ENCODE measurements at places on chromosomes 1 and 21.

DNA sequence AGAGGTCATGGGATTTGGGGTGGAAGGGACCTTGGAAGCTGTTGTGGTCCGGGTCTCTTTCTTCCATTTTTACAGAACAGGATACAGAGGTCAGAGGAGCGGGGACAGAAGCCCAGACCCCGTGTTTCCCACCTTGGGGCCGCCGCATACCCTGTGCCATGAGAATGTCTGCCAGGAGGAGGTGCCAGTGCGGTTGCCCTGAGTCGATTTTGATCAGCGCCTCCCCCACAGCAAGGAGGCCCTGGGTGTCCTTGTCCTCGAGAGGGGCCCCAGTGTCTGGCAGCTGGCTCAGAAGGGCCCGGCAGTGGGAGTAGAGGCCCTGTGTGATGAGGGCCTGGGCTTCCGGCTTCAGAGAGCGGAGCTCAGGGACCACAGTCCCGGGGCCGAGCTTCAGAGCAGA is 12.3 kb upstream of the MMEL1 start:
- DNase-seq, result peak; percentile 29

DNA sequence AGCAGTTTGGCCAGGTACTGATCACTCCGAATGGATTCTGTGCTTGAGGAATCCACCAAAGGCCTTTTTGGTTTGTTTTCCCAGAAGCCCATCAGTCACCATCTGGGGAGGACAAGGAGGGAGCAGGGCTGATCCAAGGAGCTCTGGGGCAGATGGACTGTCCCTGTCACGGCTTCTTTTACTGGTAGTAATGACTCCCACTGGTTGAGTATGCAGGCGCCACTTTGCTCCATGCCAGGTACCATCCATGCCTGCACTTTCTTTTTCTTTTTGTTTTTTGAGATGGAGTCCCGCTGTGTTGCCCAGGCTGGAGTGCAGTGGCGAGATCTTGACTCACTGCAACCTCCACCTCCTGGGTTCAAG is 101.7 kb downstream of the UBIAD1 start:
- no peak for DNase-seq

- DNase-seq, result no peak
These were observed 107.6 kb downstream of the FASLG start for GRCh38 chr1:172766462-172766861.

GRCh38 chr1:5495596-5496410 is 496.4 kb downstream of the NPHP4 start:
- peak; percentile 12 for DNase-seq

- no peak for DNase-seq
These were observed 18.9 kb upstream of the TENT5C start for GRCh38 chr1:117586747-117587498.

- DNase-seq, result peak; percentile 85
These were observed 78.6 kb upstream of the SOD1 start for GRCh38 chr21:31580866-31581276.

GRCh38 chr1:205142102-205142469 is 20.3 kb upstream of the RBBP5 start:
- no peak for DNase-seq

DNA sequence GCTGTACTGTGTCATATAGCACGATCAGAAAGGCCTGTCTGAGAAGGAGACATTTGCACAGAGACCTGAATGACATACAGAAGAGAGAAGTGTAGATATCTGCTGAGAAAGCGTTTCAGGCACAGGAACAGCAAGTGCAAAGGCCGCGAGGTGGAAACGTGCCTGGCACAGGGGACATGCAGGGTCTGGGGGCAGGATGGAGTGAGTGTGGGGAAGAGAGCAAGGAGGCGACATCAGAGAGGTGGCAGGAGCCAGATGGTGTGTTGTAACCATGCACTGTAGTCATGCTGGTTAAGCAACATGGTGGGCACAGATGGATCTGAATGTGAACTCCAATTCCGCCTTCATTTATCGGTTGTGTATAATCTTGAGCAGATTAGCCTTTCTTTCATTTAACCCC is 13.0 kb downstream of the KRTCAP2 start:
- DNase-seq, result no peak

DNA sequence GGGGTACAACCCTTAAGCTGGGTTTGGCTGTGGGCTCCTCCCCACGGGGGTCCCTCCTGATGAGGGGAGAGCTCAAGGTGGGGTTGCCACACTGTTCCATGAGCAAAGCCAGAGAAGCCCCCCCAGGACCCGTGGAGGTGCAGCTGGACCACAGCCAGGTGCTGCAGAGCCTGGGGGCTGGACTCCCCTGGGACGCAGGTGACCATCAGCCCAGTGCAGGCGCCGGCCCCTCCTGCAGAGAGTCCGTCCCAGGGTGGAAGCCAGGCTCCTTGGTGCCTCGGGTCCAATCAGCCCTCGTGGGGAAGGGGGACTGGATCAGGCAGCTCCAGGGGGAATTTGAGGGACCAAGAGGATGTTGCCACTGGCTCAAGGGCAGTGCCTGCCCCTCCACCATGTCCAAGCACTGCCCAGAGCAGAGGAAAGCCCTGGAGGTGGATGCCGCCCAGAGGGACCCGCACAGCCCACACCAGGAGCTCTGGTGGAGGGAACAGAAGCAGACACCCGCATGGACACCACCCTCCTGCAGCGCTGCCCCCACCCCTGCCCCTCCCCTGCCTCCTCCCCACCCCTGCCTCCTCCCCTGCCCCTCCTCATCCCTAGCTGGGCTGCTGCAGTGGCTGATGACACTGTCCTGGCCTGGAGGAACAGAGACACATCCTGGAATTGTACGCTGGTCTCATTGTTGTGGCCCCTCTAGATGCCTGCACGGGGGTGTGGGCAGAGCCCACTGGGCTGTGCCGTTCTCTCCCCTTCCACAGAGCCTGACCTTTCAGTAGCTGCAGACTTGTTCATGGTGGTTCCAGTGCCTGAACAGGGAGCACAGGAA is 30.8 kb upstream of the COL18A1 start:
- DNase-seq, result peak; percentile 72

GRCh38 chr1:243748706-243749283 is 101.2 kb downstream of the AKT3 start:
- DNase-seq, result no peak

DNA sequence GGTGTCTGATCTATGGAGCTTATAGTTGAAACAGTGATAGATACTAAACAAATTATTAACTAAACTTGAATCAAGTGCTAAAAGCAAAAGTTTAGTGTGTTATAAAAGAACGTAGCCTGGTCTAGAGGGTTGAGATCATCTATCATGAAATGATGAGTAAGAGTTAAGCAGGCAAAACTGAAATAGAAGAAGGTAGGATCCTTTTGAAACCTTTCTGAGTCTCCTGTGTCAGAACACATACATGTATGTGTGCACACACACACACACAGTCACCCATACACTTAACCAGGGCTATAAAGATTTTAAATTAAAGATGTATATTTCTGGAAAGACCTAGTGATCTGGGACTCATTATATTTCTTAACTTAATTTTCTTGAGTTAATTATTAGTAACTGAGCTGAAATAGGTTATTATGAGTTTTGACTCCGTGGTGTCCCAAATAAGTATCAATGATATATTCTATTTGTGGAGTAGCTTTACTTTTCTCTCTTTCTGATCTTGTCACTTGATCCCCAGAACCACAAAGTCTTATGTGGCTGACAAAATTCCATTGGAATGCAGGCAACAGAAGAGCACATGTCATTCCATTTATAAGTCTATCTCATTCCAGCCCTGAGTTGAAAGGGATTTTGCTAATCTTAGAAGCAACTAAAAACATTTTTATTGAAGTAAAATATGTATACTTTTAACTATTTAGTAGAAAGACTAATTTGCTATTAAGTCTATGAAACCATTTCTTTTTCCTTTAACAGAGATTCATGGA is 70.7 kb downstream of the PRRX1 start:
- DNase-seq, result no peak

GRCh38 chr1:5565281-5566125 is 426.7 kb downstream of the NPHP4 start:
- DNase-seq, result no peak

DNA sequence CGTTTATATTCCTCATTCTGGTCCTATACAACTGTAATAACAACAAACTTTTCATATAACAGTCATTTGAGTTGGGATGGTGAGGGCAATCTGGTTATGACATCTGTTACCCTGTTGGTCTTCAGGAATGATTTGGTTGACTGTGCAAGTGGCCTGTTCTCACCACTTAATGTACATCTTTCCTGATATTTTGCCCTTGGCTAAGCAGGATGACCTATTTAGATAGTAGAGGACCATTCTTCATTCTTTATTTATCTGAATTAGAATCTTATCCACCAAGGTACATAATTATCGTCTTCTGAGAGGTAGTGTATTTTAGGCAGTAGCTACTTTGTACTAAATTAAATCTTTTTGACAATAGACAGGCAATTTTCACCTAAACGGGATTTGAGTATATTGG is 154.3 kb downstream of the DNM3 start:
- DNase-seq, result no peak

DNA sequence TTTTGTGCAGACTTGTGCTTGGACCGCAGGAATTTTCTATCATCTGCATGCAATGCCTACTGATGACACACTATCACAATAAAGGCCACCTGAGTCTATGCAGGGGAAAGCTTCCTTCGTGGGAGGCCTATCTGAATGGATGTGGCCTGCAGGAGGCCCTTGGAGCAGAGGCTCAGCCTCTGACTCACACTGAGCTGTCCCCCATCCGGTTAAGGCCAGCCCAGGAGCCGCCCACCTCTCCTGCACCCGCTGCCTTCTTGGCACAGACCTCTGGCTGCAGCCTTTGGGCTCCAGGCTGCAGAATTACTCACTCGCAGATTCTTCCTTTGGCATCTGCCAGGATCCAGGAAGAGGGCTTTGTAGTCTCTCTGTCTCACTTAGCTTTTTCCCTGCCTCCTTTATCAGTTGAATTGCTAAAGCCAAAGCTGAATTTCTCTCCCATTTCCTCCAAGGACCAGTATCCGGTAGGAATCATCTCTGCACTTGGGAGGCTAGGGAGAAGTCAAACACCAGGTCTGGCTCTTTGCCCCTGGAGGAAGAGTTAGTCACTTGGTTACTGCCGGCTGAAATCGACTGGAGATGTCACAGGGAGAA is 65.1 kb upstream of the JUN start:
- DNase-seq, result peak; percentile 93

DNA sequence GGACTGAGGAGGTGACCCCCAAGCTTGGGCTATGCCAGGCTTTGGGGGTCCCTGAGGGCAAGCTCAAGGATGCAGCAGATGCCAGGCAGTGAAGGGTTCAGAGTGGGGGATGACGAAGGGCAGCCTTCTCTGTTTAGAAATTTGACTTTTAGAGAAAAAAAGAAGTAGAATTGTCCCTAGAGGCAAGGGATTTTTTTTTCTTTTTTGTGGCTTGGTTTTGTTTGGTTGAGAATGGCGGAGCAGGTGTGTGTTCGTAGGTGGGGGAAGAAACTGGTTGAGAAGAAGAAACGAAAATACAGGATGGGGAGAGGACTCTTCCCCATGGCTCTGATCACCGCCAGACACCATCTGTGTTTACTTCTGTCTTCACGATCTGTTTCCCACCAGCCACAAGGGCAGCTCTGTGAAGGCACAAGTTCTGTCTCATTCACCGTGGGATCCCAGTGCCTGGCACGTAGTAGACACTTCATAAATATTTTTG is 8.2 kb downstream of the PLA2G5 start:
- DNase-seq, result no peak

DNA sequence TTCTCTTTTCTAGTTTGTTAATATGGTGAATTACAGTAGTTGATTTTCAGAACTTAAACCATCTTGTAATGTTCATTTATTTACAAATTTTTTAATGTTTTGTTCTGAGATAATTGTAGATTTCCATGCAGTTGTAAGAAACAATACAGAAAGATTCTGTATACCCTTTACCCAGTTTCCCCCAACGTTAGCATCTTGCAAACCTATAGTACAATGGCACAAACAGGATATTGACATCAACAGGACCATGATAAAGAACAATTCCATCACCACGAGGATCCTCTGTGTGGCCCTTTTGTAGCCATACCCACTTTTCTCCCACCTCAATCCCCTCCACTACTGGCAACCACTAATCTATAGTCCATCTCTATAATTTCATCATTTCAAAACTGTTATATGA is 33.3 kb downstream of the COL6A1 start:
- DNase-seq, result no peak

DNA sequence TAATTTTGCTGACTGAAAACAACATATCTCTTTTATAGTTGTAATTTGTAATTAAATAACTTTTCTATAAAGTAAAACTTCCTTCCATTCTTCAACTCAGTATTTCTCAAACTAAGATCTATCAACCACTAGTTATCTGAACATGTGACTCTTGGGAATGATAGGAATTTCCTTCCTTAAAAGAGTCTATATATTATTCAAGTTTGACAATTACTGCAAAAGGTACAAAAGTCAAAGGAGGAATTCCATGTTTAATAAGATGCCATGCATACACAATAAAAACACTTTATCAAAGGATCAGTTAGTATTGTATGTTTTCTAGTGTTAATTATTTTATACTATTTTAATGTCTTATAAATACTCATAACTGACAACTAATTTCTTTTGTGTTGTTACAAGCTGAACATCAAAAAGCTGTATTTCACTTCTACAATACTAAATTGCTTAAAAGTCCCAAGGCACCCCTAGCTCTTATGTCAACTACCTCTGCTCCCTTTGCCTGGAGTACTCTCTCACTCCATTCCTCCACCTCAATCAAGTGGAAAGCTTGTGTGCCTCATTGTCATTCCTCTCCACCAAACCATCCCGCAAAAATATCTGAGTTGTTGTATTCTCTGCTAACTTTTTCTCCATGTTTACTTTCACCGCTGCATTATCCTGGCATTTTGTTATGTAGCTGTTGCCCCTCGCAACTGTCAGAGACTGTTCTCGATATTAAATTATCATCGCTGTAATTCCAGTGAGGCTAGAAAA is 67.9 kb downstream of the SLC44A5 start:
- no peak for DNase-seq

- no peak for DNase-seq
These were observed 217.0 kb upstream of the FAM78B start for GRCh38 chr1:166383635-166384346.

DNA sequence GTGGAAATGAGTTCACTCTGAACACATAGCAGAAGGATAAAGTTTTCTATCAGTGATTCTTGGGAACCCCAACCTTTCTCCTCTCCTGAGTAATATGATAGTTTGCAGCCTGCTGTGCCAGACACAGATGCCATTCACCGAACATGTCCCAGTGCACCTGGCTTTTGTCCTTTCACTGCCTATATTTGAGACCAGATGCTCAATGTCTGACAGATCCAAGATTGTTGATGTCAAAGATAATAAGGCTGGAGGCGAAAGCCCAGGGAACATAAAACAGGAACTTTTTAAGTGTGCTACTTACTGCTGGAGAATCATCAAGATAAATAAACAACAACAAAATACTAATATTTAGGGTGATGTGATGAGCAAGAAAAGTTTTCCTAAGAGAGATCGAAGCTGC is 139.3 kb downstream of the TIAM1 start:
- no peak for DNase-seq

- DNase-seq, result no peak
These were observed 121.7 kb downstream of the ADGRL4 start for GRCh38 chr1:78884685-78885452.

DNA sequence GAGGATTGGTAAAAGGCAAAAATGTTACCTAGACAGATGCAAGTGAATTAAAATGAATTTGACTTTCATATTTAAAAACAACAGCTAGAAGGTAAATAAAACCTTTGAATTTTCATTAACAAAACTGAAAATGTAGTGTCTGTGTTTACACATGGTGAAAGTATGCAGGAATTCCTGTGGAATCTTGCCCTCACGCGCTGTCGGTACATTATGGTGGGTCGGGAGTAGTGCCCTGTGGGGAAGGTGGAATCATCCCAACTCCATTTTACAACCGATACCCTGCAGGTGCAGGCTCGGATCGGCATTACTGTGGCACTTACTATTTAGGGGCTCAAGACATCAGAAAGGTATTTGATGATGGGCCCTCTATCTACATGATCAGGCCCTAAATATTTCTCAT is 197.2 kb upstream of the MAP1LC3C start:
- no peak for DNase-seq
